ENCODE measurements at places on chromosomes 1 and 21.
A peak's percentile ranks its signal among the peaks of the same experiment; 100 is the strongest.

DNA sequence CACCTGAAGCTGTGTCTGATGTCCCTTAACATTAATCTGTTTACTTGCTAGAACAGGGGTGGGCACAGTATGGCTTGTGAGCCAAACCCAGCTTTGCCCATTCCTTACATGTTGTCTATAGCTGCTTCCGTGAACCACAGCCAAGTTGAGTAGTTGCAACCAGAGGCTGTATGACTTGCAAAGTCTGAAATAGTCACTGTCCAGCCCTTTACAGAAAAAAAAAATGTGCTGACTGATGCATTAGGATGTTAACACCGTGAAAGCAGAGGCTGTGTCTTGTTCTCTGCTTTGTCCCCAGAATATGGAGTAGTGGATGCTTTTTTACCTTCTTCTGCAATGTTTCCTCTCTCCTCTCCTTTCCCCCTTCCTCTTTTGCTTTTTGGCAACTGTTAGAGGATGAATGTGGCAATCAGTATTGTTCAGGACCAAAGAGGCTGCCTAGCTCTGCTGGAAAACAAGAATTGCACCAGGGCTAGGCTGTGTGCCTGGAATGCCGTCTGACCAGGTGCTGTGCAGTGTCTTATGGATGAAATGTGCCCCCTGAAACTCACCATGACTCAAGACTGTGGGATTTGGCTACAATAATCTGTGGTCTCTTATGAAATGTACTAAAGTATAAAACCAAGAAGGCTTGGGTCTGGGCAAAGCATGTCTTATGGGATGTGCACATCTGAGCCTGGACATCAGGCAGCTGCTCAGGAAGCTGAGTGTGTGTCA, 79.6 kb upstream of the GCLM start:
- DNase-seq, result no peak

GRCh38 chr21:32249511-32250280, 29.2 kb downstream of the MIS18A start:
- DNase-seq, result no peak

DNA sequence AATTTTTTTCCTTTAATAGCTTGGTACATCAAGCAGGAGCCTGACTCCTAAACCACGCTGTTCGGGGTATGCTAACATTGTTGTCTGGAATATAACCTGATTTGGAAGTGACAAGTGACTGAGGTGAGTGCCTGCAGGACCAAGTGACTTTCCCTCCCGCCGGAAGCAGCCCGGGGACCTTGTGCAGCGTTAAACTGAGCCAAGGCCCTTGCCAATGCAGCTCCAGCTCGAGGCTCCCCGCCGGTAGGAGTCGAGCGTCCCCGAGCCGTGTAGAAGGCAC, 716 bp upstream of the MTARC1 start:
- no peak for DNase-seq

GRCh38 chr1:27527890-27528817, 38.2 kb upstream of the WASF2 start:
- peak; percentile 66 for DNase-seq

DNA sequence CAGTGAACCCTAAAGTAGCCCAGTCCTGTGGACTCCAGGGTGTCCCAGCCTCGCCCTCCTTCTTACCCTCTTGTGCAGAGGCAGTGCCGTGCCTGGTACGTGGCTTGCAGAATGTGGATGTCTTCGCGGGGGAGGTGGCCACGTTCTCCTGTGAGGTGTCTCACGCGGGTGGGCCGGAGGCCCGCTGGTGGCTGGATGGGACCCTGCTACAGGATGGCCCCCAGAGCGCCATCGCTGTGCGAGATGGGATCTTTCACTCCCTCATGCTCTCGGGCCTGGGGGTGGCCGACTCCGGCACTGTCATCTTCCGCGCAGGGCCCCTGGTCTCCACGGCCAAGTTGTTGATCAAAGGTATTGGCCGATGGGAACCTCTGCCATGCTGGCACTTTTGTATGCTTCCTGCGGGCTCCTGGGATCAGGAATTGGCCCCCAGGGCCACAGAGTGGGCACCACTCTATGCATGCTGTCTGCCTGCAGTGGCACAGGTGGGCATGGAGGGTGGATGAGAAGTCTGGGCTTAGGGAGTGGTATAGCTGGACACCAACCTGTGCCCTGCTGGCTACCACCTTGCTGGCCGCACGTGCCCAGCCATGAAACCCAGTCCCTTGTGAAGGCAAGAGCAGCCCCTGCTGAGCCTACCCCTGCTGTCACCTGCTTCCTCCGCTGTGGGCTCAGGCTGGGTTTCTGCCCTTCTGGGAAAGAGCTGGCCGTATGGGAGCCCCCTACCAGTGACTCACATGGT, 92.9 kb downstream of the TRIM11 start:
- DNase-seq, result no peak

All from uterus (tissue), 4 donors.